ENCODE measurements at places on chromosomes 1 and 21.

GRCh38 chr1:165173409-165173808 is 183.1 kb downstream of the LMX1A start:
- no peak for DNase-seq

DNA sequence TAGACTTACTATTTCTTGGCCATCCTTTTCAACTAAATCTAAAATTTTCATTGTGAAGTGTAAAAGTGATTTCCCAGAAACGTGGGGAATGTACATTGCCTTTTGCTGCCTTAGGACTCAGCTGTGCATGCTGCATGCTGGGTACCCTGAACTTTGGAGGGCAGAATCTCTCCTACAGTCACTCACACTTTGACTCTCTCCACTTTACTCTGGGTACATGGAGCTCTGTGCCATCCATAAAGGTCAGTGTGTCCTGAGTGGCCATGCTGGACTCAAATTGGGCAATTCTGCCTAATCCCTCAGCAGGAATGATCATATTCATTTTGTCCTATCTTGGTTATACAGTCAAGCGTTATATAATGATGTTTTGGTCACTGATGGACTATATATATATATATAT is 105.6 kb downstream of the NR5A2 start:
- DNase-seq: no peak

GRCh38 chr1:36711480-36711879 is 228.8 kb upstream of the CSF3R start:
- no peak for DNase-seq

DNA sequence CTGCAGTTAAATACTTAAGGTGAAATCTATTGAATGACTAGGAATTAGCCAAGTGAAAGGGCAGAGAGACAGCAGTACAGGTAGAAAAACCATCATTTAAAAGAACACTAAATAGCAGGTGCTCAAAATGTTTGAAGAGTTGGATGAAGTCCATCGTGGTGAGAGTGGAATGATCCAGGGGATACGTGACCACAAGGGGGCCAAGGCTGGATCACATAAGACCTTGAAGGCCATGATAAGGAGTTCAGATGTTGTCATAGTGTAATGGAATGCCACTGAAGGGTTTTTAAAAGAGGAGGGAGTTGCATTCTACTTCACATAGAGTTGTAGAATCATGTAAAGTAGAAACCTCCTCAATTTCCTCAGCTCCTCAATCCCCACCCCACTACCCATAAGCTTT is 34.8 kb upstream of the HOOK1 start:
- DNase-seq: no peak

- DNase-seq: no peak
These were observed 49.5 kb downstream of the FASLG start for GRCh38 chr1:172708452-172708851.

- no peak for DNase-seq
These were observed 174.7 kb upstream of the PKN2 start for GRCh38 chr1:88509379-88509778.

- peak; percentile 71 for DNase-seq
These were observed 35.0 kb downstream of the CTNNBIP1 start for GRCh38 chr1:9874959-9875635.

GRCh38 chr1:169601096-169601881 is 15.0 kb upstream of the F5 start:
- DNase-seq: no peak

DNA sequence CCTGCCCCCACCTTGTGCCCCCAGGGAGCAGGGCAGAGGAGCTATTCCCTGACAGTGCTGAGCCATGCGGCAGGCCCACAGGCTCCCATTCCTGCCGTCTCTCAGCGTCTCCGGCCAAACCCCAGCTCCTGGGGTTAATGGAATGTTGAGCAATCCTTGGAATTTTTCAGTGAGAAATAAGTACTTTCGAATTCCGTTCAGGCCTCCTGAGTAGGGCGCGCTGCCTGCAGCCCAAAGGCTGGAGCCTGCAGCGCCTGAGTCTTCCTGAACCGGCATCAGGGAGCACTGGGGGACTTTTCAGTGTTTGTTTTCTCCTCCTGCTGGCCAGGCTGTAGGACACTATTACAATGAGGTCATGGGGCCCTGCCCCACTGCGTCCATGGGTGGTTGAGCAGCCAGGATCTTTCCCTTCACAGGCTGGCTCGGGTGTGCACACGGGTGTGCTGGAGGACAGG is 33.3 kb upstream of the CSF1 start:
- peak; percentile 35 for DNase-seq

GRCh38 chr1:27299385-27300271 is 22.3 kb upstream of the TMEM222 start:
- DNase-seq: no peak

DNA sequence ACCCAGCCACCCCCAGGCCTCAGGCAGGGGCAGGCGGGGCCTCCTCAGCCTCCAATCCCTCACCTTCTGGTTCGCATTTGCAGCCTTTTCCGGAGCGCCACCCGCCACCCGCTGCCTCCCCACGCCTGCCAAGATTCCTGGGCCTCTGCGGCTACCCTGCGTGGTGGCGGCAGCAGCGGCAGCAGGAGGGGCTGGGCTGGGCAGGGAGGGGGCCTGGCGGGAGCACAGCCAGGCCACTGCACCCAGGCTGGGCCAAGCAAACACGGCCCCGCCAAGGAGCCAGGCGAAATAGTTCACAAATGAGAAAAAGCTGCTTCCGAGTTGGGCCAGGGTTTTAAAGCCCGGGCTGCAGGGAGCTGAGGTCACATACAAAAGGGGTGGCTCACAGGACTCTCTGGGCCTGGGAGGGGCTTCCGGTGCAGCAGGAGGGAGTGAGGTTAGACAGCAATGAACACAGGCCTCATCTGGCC is 9.8 kb downstream of the COL8A2 start:
- DNase-seq: no peak

DNA sequence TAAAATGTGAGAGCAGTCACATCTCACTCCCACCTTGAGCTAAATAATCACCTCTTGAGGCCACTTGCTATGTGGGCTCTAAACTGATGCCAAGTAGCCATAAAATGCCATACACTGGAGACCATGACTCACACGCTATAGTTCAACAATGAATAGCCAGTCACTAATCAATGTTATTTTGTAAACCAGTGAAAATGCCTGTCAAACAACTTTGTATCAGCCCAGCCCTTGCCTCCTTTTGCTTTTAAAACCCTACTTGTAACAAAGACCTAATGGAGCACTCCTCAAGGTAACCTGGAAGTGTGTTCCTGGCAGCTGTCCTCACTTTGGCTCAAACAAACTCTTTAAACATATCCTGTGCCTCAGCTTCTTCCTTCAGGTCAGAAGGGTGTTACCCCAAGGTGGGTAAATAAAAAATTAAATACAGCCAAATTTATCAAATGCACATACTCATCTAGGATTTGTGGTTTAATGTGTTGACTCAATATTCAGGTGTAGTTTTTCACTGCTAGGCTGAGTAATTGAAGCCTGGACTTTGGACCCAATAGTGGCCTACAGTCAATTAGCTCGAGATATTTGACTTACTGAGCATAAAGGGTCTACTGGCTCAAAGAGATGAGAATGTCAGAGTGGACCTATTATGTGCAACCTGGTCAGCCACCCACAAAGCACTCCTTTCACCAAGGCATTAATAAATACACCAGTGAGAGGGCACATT is 154.3 kb downstream of the COQ8A start:
- DNase-seq: no peak

DNA sequence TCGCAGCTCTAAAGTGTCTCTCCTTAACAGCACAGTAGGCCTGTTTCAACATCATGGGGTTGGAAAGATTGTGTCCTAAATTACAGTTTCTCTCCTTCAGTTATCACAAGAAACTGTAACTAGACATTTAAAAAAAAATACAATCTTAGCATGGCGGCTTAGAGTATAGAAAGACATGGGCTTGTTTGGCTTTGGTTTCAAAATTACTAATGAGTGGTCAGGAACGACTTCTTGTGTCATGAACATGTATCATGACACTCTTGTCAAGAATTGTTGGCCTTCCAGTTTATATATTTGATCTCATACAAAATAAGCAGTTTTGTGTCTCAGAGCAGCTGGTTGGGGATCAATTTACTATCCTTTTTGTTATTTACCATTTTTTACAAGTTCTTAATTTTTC is 2.1 kb downstream of the GJA8 start:
- no peak for DNase-seq

- DNase-seq: no peak
These were observed 2.2 kb downstream of the PALMD start for GRCh38 chr1:99648107-99648506.

- DNase-seq: no peak
These were observed 248.4 kb downstream of the DENND1B start for GRCh38 chr1:197526736-197527371.

GRCh38 chr1:183022202-183023145 is 746 bp upstream of the LAMC1 start:
- DNase-seq: peak; percentile 69

DNA sequence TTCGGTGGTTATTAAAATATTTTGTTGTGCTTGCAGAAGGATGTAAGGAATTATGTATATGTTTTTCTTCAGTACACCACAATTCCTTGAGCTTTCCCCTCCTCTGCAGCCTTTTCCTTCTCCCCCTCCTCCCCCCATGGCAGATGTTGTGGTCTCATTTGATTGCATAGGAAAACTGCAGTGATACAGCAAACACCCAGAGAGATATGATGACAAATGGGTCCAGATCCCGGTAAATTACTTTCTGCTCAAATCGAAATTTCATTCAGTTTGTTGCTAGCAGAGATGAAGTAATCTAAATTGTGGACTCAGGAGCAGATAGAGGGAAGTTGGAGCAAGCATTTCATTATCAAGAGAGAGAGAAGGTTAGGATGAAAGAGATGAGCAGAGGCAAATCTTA is 9.9 kb downstream of the LMO4 start:
- no peak for DNase-seq

- no peak for DNase-seq
These were observed 13.4 kb downstream of the IBA57 start for GRCh38 chr1:228178737-228179684.

- DNase-seq: no peak
These were observed 62.7 kb downstream of the CENPF start for GRCh38 chr1:214665606-214666110.

GRCh38 chr1:97071173-97071572 is 349.6 kb downstream of the PTBP2 start:
- no peak for DNase-seq

GRCh38 chr1:6785728-6786505 is 663 bp downstream of the CAMTA1 start:
- no peak for DNase-seq

DNA sequence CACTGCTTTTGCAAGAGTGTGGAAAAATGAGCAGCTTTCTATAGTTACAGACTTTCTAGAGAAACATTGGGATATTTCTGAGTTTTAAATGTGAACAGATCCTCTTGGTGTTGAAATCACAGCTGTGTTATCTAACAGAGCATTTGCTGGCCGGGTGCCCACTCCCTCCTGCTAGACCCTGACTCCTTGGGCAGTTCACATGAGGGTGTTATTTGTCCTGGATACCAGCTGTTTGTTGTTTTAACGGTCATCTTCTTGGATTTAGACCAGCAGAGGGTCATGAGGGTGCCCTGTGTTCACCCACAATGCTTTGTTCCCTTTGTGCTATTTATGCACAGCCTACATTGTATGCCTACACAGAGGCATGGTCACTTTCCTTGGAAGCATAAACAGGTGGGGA is 67.1 kb downstream of the CENPF start:
- DNase-seq: peak; percentile 23

- DNase-seq: no peak
These were observed 830 bp upstream of the PRDX1 start for GRCh38 chr1:45522324-45523104.

GRCh38 chr21:41932576-41933312 is 21.1 kb downstream of the C2CD2 start:
- DNase-seq: no peak

DNA sequence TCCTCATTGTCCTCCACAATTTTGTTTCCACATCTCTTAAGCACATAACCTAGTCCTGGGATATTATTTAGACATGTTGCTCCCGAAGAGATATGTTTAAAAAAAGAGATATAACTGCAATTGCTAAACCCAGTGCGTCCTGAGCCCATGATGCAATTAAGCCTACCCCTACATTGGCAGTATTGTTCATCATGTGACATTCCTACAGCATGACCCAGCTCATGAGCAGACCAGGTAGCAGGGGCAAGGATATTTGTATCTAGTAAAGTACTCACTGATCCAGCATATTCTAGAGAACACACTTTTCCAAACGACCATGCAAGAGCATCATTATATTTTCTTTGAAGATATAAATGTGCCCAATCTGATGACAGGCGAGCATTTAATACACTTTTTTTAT is 1.2 kb downstream of the ADAM30 start:
- no peak for DNase-seq

DNA sequence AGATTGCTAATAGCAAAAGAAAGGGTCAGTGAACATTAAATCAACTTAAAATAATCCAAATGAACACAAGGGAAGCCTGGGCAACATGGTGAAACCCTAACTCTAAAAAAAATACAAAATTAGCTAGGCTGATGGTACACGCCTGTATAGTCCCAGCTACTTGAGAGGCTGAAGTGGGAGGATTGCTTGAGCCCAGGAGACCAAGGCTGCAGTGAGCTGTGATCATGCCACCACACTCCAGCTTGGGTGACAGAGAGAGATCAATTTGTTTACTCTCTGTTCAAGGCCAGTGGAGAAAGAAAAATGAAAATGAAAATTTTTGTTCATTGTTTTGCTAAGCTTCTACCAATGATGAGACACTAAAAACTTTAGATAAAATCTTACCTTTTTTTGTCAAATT is 24.8 kb downstream of the WDR47 start:
- no peak for DNase-seq

DNA sequence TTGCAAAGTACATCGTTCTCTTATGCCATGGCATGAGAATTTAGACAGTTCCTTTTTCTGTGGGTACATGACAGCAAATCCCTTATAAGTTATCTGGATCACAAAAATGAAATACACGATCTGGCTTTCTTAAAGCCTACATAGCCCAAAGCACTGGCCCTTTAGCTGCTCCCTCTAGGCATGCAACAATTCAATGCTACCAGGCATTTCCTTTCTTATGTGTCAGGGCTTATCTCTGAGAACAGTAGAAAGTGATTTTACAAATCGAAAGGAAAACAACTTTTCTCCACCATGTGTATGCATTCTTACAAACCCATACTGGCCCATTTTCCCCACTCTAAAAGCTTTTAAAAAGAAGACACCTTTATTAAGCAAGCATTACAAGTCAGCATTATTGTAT is 139.7 kb downstream of the GRIK1 start:
- no peak for DNase-seq

DNA sequence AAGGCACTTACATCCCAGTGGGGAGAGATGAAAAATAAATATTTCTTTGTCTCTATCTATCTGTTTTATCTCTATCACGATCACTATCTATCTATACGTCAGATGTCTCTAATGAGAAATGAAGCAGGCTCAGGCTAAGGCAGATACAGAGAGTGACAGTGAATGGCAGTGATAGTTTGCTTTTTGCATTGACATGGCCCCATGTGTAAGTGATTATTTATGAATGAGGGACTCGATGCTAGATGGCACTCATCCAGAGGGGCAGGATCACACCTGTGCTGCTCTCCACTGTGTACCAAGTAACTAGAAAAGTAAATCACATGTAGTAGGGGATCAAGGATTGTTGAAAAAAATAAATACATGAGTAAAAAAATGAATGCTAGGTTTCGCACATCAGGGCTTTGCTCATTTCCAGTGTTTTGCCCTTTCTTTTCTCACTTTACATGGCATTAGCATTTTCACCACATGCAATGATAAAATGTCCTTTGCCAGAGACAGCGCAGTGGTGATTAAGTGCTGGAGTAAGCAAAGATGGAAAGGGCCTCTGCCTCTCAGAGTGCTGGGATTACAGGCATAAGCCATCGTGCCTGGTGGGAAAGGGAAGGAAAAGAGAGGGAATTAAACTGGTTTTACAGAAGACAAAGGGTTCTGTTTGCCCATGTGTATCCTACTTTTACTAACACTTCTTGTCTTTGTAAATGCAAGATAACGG is 16.5 kb downstream of the TBX19 start:
- DNase-seq: no peak

- no peak for DNase-seq
These were observed 21.5 kb upstream of the COL11A1 start for GRCh38 chr1:103129796-103130195.

Data from left renal cortex interstitium (tissue), 4 donors.